ENCODE measurements at places on chromosomes 11 and 22.

- DNase-seq, result no peak
These were observed 318.7 kb downstream of the CADM1 start for GRCh38 chr11:115185507-115185906.

DNA sequence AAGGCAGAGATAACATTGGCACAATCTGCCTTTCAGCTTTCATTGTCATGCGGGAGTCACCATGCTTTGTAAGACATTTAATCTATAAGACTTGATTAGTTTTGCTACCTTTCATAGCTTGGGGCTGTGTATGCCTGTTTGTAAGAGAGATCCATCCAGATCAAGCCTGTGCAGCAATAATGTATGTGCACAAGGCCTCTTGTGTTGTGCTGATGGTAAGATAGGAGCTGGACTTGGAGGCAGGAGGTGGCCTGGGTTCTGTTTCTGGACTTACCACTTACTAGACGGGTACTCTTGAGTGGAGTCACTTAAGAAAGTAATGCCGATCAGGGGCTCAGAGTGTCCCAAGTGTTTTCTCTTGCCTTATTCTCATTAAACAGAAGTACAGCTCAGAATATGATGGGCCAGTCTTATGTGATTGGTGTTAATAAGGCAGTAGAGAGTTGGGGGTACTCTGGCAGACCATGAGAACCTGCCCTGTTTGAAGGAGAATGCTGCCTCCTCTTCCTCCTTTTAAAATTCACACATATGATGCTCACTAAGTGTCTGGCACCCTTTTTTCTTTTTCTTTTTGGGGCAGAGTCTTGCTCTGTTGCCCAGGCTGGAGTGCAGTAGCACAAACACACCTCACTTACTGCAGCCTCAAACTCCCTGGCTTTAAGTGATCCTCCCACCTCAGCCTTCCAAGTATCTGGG, 30.9 kb downstream of the PTPRJ start:
- no peak for DNase-seq

- DNase-seq, result no peak
These were observed 54.7 kb downstream of the GRAMD4 start for GRCh38 chr22:46674906-46675305.

DNA sequence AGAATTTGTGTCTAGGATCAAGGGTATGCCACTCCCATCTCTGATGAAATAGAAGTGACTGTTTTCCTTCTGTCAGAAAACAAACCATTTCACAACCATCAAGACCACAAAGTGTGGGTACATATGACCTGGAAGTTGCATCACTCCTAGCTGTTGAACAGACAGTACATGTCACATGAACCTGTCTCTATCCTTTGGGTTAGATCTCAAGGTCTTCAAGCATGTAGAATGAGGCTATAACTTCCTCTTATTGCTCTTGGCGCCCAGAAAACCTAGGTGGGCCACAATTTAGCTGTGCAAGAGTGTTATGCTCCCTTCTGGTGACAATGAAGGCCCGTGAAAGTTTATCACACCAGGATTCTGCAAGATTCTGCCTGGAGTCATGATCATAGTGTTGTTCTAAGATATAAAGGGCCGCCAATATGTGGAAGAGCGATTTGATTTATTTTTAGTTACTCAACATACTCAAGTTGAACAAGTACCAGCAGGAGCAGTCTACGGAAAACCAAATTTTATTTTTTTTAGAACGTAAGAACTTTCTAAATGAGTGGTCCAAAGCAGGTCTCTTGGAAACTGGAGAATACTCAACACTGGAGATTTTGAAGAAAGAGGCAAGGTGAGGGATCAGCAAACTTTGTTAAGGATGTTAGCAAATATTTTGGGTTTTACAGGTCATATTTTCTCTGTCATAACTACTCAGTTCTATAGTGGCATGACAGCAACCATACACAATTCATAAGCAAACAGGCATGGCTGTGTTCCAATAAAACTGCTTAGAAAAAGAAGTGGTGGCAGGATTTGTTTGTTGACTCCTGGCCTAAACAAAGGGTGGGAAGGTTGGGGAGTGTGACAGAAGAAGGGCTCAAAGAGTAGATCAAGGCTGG, 101.8 kb downstream of the USP35 start:
- no peak for DNase-seq

GRCh38 chr11:12786891-12787290, 112.7 kb downstream of the TEAD1 start:
- DNase-seq, result no peak

GRCh38 chr11:404551-405264, 10.1 kb downstream of the SIGIRR start:
- no peak for DNase-seq

- no peak for DNase-seq
These were observed 151.3 kb downstream of the CEP164 start for GRCh38 chr11:117478926-117479325.

DNA sequence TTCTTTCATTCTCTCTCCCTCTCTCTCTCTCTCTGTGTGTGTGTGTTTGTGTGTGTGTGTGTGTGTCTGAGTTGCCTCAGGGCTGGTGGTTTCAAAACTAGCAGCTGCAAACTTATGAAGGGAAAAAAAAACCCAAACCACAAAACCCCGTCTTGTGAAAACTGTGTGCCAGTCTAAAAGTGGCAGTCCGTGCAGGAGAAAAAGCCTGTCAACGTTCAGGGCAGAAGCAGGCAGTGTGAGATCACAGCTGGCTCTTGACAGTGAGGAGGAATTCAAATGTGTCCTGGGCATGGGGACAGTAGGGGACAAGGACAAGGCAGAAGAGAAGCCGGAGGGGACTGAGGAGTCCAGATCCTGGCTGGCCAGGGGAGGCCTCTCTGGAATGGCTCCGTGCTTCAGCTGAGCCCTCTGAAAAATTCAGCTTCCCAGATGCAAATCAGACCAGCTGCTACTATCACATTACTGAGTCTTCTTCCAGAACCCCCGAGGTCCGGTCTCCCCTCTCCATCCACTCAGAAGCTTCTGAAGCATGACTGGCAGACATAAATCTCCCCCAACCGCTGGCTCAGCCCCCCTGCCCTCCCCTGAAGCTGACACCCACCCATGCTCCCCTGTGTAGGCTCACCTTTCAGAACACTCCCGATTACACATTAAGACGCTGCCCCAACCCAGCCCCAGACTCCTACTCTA, 31.9 kb downstream of the FLI1 start:
- DNase-seq, result no peak

- DNase-seq, result no peak
These were observed 21.0 kb upstream of the HSPA8 start for GRCh38 chr11:123082977-123083376.

- DNase-seq, result no peak
These were observed 160.0 kb upstream of the NCAM1 start for GRCh38 chr11:112801025-112801816.

GRCh38 chr11:125433454-125434121, 62.5 kb downstream of the FEZ1 start:
- DNase-seq, result no peak

DNA sequence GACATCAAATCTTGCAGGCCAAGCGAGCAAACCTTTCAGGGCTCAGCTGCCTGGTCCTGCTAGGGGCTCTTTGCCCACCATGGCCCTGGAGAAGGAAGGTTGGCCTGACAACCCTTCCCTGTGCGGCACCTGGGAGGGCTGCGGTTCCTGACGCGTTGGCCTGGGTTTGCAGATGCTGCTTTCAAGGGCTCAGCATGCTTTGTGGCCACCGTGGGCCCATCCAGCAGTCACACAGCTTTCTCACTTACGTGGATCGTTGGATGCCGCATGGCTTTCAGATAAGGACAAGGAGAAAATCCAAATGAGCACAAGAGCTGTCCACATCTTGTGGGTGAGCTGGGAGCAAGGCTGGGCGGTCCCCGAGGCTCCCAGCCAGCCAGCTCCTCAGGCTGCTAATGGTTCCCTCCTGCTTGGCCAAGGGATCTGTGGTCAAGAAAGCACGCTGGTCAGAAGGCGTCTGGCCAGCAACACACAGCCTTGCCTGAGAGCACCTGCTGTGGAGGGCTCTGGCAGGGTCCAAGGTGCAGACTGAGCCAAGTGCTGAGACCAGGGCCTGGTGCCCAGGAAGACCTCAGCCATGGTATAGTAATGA, 8.2 kb downstream of the C11orf24 start:
- no peak for DNase-seq

GRCh38 chr11:85767246-85767945, 43.5 kb downstream of the SYTL2 start:
- DNase-seq, result no peak

GRCh38 chr11:120029321-120029720, 108.6 kb downstream of the TRIM29 start:
- no peak for DNase-seq

- no peak for DNase-seq
These were observed 60.2 kb downstream of the MICAL3 start for GRCh38 chr22:17964156-17964555.

GRCh38 chr22:39092111-39092862, 4.8 kb upstream of the APOBEC3H start:
- peak; percentile 15 for DNase-seq

DNA sequence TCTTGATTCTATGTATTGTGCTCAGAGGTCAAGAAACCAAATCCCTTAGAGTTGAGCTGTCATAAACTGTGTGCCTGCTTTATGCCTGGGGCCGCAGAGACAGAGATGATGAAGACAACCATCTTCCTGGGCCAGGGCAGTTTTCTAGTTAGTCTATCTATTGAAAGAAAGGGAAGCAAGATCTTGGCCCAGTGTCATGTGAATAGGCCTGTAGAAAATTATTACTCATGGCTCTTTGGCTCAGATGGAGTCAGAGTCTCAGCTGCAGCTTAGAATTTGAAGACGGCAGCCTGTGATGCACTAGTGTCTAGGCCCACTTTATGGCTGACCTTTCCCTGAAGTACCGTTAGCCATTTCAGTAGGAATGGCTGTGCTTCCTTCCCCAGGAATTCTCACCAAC, 112.0 kb downstream of the DBX1 start:
- no peak for DNase-seq

- no peak for DNase-seq
These were observed 828.2 kb downstream of the JRKL start for GRCh38 chr11:97218011-97218410.

GRCh38 chr22:20811171-20811570, 37.3 kb downstream of the SERPIND1 start:
- no peak for DNase-seq

- no peak for DNase-seq
These were observed 94.7 kb upstream of the RASSF10 start for GRCh38 chr11:12914400-12914912.

GRCh38 chr22:47597041-47597440, 834.6 kb downstream of the TBC1D22A start:
- DNase-seq, result no peak

DNA sequence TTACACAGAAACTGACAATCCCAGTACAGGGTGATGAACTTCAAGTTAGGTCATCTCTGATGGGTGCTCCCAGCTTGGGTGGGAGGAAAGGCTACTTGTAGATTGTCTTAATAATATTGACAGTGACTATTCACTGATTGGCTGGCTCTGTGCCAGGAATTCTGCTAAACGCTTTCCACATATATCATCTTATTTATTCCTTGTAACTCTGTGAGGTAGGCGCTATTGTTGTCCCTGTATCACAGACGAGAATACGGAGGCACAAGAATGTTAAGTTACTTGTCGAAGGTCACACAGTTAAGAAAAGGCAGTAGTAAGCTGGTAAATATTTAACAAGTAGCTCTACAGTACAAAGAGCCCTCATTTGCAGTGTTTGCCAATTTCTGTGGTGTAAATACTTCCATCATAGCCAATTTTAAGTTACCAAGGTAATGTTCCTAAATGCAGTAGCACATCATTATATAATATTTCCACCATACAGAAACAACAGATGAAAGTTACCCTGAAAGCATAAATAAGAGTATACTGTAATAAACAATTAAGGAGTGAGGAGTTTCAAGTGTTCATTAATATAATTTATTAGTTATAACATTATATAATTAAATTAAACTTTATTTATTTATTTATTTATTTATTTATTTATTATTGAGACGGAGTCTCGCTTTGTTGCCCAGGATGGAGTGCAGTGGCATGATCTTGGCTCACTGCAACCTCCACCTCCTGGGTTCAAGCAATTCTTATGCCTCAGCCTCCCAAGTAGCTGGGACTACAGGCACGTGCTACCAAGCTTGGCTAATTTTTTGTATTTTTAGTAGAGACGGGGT, 11.5 kb upstream of the TIMP3 start:
- DNase-seq, result no peak

DNA sequence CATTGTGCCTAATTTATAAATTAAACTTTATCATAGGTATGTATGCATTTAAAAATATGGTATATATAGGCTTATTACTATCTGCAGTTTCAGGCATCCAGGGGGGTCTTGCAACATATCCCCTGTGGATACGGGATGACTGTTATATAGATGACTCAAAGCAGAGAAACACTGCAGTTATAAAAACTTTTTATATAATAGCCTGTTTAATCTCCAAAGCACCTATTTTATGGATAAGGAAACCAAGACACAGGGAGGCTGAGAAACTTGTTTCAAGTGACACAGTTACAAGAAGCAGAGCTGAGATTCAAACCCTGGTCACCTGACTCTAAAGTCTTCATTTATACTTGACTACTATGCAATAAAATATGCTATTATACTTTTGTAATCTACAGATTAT, 897.7 kb downstream of the KCNA4 start:
- no peak for DNase-seq

GRCh38 chr11:84142411-84142810, 856.2 kb upstream of the CCDC90B start:
- DNase-seq, result no peak

- no peak for DNase-seq
These were observed 3.6 kb downstream of the CD44 start for GRCh38 chr11:35142481-35143075.

- no peak for DNase-seq
These were observed 74.7 kb downstream of the ADAMTS15 start for GRCh38 chr11:130523166-130523565.

DNA sequence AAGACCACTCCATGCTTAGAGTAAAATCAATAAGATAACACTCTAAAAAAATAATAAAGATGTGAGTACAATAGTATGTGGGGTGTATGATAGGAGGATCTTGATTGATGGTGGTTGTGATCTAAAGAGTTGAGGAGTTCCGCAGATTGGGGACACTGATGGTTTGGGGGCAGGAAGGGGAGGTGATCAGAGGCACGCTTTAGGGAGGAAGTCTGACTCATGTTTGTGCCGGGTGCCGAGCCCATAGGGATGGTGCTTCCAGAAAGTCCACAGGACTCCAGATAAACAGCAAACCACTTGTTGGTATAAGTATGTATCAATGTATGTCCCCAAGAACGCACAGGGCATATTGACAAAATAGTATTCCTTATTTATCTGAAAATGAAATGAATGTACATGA, 27.5 kb downstream of the LINC01488 start:
- no peak for DNase-seq

- DNase-seq, result peak; percentile 65
These were observed 3.9 kb downstream of the DBX1 start for GRCh38 chr11:20156280-20156875.

- no peak for DNase-seq
These were observed 126.1 kb downstream of the HIPK3 start for GRCh38 chr11:33383075-33383919.

DNA sequence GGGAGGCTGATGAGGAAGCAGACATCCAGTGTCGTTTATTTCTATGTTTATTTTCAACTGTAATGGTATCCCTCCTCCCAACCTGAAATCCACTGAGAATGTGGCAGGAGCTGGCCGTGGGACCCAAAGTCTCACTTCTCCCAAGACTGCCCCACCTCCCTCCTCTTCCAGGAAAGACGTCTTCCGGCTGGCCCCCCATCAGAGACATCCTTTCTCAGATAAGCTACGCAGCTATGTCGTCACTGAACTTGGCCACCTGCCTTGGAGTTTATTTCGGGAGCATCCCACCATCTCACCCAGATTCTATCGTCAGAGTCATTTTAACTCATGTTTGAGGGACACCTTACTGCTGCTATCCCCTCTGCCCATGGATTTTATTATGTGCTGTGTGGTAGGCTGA, 13.9 kb downstream of the TMEM184B start:
- DNase-seq, result no peak

GRCh38 chr11:68936676-68937620, 33.3 kb downstream of the IGHMBP2 start:
- no peak for DNase-seq
